ENCODE measurements at places on chromosomes 3 and 15.

DNA sequence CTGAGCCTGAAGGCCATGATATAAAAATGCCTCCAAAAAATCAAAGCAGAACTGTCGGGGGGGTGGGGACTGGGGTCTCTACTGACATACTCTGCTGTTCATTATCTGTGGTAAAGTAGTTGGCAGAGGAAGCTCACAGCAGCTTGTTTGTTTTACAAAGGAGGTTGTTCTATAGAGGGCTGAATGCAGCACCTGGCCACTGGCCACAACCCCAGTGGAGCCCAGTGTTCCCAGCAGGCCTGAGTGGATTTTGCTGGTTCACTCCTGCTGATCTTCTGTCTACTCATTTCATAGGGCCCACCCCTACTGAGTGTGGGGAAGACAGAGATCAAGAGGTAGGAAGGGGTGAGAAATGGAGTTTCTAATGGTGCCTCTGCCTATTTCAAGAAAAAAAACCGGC, 125.5 kb downstream of the DIPK2A start:
- DNase-seq = no peak

GRCh38 chr15:40151991-40152390, 8.9 kb upstream of the BUB1B start:
- DNase-seq = no peak

GRCh38 chr3:119630128-119630879, 30.1 kb downstream of the POPDC2 start:
- DNase-seq = no peak

- no peak for DNase-seq
Observed at GRCh38 chr3:19202303-19202702, 54.0 kb downstream of the KCNH8 start.

GRCh38 chr3:86740751-86741150, 250.2 kb downstream of the VGLL3 start:
- no peak for DNase-seq

GRCh38 chr3:172067837-172068440, 28.6 kb downstream of the FNDC3B start:
- no peak for DNase-seq

DNA sequence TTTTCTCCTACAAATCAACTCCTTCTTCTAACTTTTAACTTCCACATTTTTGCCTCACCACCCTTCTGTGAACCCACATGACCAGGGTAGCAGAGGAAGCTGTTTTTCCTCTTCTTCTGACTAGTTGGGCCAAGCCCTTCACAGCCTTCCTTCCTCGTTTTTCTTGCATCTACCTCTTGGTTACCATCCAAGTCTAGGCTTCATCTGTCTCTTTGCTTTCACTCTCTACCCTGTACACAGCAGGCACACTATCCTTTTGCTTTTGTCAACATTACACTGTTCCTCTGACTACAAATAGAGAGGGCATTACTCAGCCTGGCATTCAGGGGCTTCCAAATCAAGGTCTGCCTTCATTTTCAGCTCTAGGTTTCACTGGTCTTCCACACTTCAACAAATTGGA, 22.0 kb downstream of the SLC9A9 start:
- no peak for DNase-seq

DNA sequence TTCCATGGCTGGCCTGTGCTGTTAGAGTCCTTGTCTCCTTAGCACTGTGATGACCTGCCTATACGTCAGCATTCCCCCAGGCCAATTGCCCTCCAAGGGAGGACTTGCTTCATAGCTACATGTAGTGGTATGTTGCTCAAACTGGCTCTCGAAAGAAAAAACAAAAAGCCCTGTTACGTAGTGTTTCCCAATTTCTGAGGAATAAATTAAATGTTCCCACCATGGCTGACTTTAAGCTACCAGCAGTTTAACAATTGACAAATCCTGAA, 54.6 kb downstream of the WNT7A start:
- DNase-seq = no peak

DNA sequence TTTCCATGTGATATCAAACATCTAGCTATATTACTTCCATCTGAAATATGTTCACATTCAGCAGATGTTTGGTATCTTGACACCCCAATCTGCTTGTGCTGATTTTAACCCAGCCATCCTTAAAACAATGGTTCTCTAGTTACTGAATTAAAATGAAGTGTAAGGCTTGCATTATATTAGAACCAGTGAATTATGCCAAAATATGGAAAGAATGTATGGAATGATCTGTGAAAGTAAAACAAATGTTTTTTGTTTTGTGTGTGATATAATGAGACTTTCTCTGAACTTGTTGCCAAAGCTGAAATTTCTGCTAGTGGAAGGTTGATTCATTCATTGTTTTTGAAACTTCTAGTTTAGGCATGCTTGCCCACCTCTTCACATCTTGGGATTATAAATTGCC, 317.1 kb downstream of the MEX3B start:
- DNase-seq = no peak

DNA sequence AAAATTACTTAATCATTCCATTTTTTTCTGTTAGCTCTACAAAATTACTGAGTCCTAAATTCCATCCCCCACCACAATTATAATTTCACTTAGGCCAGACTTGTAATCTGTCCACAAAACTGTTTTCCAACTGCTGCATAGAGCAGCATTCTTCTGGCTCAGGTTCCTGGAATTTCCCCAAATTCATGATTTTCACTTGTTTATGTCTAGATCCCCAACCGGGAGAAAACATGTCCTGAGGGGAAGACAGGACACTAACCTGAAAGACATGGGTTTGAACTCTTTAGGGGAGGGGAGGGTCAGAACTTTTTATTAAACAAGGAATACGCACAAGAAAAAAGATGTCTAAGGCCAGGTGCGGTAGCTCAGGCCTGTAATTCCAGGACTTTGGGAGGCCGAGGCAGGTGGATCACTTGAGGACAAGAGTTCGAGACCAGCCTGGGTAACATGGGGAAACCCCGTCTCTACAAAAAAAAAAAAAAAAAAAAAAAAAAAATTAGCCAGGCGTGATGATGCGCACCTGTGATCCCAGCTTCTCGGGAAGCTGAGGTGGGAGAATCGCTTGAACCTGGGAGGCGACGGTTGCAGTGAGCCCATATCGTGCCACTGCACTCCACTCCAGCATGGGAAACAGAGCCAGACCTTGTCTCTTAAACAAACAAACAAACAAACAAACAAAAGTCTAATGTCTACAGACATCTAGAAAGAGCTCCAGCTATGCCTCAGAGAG, 1.5 kb downstream of the ETFA start:
- DNase-seq = no peak

GRCh38 chr3:126546549-126547239, 12.0 kb downstream of the C3orf22 start:
- DNase-seq = no peak

- no peak for DNase-seq
Observed at GRCh38 chr3:127884041-127884440, 31.0 kb upstream of the KBTBD12 start.

GRCh38 chr15:84961114-84961452, 20.6 kb upstream of the PDE8A start:
- no peak for DNase-seq

GRCh38 chr3:30878862-30879261, 15.6 kb downstream of the GADL1 start:
- no peak for DNase-seq

DNA sequence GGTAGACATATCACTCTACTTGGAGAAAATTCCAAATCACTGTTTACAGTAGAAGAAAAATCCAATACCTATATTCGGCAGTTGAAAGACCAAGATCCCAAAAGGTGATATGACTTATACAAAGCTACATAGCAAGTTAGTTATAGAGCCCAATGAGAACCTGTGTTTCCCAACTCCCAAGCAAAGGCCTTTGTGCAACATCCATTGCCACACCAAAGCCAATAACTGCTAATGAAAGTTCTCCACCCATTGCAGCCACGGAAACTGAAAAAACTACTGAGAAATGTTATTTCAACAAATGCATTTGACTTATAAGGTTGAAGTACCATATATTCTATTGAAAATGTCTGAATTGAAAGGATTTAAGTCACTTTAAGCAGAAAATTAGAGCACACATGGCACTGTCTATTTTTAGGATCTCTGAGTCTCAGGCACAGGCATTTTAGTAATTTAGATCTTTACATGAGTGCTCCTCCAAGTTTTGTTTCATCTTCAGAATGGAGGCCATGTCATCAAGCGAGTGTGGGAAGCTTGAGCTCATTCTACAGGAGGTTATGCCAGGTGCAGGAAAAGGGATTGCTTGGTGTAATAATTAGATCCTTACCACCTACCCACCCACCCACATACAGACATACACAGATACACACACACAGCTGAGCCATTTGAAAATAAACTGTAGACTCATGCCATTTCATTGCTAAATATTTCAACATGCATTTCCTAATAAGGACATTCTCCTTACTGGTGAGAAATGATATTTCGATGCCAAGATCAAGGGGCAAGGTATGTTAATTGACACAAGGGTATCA, 19.7 kb upstream of the ANO10 start:
- DNase-seq = no peak

- DNase-seq = no peak
Observed at GRCh38 chr3:20378315-20378714, 192.3 kb upstream of the SGO1 start.

- no peak for DNase-seq
Observed at GRCh38 chr3:177427540-177427939, 230.3 kb upstream of the TBL1XR1 start.

- no peak for DNase-seq
Observed at GRCh38 chr15:49830391-49830790, 209.5 kb downstream of the DTWD1 start.

GRCh38 chr3:132289316-132289715, 27.9 kb upstream of the ACP3 start:
- DNase-seq = no peak

DNA sequence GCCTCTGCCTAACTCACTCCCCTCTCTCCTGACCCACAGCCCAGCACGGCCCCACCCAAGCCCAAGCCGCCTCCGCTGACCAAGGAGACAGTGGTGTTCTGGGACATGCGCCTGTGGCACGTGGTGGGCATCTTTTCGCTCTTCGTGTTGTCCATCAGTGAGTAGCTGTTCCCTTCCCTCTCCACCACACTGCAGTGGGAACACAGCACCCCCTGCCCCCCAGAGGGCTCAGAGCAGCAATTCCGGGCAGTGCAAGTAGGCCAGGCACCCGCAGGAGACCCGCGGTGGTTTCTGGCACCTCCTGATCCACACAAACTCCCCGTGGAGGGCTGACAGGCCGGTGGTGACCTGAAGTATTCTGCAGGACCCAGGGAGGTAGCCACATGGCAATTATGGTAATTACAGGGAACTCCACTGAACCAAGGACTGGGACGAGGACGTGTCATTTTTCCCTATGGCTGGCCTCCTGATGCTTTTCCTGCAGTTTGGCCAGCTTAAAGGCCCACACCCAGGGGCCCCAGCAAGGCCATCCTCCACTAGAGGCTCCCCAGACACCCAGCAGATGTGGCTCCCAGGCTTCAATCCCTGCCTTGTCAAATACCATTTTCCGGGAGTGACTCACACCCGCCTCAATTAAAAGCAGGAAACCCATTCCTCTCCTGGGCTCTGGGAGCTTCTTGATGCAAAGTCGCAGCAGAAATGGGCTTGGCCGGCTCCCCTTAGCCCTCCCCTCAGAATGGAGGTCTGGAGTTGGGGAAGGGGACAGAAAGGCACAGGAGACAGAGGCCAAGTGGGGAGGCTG, 4.8 kb downstream of the TMIE start:
- no peak for DNase-seq

- no peak for DNase-seq
Observed at GRCh38 chr3:101377209-101377608, 56.8 kb upstream of the IMPG2 start.

DNA sequence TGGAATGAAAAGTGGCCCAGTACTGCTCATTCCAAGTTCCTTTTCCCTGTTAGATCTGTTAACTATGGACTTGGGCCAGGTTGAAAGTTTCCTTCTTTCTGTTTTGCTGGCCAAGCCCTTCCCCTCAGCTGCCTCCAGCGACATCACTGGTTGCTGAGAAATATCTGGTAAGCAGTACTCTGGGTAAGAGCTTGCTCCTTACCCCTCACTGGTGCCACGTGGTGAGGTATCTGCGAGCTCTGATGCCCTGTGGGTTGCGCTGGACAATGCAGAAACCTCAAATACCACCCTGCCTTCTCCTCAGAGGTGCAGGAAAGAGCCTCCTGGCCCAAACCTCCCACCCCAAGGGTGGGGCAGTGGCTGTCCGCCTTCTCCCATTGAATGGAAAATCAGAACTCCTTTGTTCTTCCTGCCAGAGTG, 42.9 kb upstream of the APH1B start:
- no peak for DNase-seq

GRCh38 chr3:20375302-20375701, 189.3 kb upstream of the SGO1 start:
- DNase-seq = no peak

DNA sequence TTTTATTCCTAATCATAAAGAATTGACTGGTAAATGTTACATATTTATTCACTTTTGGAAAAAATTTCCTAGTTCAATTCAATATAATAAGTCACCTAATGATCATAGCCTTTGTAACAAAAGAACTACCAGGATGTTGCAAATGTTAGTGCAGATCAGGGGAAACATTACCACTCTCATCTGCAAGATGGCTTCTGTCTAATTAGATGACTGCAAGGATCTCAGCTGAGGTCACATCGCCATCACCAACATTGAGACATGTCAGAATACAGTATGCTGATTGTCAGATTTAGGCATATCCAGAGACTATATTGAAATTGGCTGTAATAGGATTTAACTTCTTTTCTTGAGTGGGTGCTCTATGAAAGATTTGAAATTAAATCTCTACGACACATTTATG, 431.4 kb upstream of the AGTR1 start:
- no peak for DNase-seq

- no peak for DNase-seq
Observed at GRCh38 chr3:12139111-12139511, 19.6 kb downstream of the TIMP4 start.

- DNase-seq = no peak
Observed at GRCh38 chr15:85619992-85620689, 174.6 kb downstream of the KLHL25 start.

- no peak for DNase-seq
Observed at GRCh38 chr3:122406198-122406597, 9.7 kb downstream of the WDR5B start.

DNA sequence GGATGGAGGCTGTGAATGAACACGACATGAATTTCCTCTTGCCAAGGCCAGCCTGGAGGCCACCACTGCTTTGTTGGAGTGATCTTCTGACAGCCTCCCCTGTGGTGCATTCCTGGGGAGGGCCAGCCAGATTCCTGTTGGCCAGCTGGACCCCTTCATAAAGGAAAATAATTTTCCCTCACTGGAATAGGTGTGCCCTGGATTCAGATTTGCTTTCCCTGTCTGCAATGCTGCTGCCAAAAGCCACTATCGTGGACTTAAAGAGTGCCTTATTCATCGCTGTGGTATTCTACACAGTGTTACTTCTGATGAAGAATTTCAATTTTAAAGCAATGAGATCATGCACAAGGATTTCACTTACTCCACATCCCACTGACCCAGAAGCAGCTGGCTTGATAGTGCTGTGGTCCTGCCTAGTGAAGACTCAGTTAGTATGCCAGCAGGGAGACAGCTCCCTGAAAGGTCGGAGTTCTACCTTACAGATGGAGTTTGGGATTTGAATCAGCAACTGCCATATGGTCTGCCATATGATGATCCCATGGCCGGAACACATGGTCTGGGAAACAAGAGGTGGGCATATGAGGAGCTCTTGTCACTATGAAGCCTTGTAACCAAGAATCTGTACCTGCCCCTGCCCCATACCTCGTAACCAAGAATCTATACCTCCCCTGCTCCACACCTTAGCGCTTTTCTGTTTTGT, 145.2 kb downstream of the KLF13 start:
- no peak for DNase-seq

All from activated CD4-positive, CD25-positive, alpha-beta regulatory T cell treated with anti-CD3 and anti-CD28 coated beads, Interleukin-2, amount 50 U/mL, for 16 hours (primary cell).